8988T (cell line): ENCODE measurements at places on chromosomes 12 and 14.

DNA sequence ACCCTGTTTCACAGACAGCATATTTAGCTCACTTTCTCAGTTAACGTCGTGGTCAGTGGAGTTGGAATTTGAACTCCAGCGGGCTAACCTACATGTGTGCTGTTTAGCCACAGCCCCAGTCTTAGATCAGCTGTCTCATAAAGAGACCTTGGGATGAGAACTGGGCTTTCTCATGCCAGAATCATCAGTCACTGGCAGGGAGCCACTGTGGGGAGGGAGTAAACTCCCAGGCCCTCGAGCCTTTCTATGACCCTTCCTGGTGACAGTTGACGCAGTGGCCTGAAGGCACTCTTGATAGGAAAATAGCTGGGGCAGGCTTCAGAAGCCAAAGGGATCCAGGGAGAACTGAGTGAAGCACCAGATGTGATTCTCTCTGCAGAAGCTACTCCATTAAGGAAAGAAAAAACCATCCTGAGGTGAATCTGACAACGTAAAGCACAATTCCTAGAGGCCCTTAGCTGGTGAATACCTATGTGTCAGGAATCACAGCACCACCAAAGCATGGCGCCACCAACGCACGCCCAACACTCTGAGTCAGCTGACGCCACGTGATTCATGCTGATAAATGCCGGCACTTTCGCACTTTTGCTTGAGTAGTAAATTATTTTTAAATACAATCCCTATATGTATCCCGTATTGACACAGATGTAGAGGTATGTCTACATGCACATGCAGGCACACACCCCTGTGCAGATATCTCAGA is 279.6 kb upstream of the TMEM132C start:
- DNase-seq: no peak

DNA sequence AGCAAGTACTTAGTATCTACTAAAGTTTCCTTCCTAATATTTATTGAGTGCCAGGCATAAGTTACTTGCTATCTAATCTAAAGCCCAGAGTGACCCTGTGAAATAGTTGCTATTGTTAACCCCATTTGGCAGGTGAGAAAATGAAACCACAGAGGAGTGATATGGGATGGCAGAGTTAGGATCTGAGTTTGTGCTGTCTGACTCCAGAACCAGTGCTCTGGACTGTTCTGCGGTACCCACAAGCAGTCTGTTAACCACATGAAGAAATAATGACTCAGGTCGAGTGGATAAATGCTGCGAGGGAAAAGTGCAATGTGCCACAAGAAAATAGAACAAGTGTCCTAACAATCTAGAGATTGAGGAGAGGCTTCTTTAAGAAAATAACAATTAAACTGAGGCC is 60.7 kb upstream of the GZMB start:
- no peak for DNase-seq

- no peak for DNase-seq
These were observed 33.1 kb upstream of the GPR132 start for GRCh38 chr14:105098316-105098715.

DNA sequence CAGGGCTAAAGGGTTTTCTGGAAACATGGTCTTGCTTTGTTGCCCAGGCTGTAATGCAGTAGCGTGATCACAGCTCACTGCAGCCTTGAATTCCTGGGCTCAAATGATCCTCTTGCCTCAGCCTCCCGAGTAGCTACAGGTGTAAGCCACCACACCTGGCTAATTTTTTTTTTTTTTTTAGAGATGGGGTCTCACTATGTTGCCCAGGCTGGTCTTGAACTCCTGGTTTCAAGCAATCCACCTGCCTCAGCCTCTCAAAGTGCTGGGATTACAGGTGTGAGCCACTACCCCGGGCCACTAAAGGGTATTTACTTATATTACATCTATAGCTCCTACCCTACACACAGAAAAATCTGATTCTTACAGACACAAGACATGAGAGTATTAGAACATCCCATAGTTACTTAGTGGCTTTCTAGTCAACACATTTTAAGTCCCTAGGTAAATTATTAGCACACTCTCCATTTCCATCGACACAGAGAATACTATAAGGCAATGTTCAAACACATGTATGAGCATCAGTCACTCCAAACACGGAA is 6.2 kb upstream of the DCAF11 start:
- DNase-seq: no peak
